ENCODE measurements at places on chromosomes 6 and 20.

DNA sequence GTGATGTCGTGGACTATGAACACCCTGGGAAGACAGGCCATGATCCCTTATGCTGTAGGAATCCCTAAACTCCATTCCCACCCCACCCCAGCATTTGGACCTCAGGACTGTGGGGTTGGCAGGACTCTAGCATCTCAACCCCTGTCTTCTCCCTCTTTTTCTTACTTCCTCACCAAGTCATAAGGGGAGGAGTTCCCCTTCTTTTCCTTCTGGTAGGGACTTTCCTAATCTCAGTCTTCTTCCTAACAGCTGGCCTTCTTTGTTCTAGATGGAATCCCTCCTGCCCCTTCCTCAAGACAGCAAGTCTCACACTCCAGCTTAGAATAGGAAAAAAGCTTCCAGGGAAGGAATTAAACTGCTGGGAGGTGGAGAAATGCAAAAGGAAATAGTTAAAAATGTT is 2.3 kb upstream of the SIRPB2 start:
- DNase-seq: no peak

DNA sequence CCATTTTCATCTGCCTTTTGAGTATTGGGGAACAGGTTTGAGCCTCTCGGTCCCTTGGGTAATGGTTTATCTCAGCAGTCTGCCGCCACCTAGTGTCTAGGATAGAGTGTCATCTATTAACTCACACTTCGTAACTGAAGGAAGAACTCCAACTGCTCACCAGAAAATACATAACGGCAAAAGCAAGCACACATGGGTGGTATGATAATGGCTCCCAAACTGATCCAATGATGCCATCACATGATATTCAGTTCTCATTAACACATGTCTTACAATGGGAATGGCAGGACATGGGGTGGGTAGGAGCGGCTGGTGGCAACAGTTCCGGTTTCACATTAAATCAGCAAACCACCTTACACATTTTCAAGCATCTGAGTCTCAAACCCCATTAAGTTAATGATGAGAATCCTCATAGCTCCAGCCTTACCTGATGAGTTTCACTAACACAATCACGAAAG is 110.7 kb upstream of the PHACTR1 start:
- no peak for DNase-seq

GRCh38 chr20:6814945-6815344 is 47.5 kb downstream of the BMP2 start:
- DNase-seq: no peak

GRCh38 chr20:39795401-39796272 is 833.5 kb downstream of the DHX35 start:
- no peak for DNase-seq

- DNase-seq: no peak
Observed at GRCh38 chr6:137320271-137320670, 101.1 kb upstream of the IFNGR1 start.

DNA sequence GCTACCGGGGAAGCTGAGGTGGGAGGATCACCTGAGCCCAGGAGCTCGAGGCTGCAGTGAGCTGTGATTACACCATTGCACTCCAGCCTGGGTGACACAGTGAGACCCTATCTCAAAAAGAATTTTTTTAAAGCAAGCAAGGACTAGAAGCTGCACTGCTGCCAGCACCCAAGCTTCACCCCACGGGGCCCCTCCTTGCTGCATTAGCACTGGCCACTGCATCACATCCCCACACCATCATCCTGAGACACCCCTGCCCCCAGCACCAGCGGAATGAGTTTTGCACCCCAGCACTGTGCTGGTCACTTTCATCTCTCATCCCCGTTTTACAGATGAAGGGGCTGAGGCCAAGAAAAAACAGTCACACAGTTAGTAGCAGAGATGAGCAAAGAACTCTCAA is 30.9 kb downstream of the TBC1D7 start:
- DNase-seq: no peak

DNA sequence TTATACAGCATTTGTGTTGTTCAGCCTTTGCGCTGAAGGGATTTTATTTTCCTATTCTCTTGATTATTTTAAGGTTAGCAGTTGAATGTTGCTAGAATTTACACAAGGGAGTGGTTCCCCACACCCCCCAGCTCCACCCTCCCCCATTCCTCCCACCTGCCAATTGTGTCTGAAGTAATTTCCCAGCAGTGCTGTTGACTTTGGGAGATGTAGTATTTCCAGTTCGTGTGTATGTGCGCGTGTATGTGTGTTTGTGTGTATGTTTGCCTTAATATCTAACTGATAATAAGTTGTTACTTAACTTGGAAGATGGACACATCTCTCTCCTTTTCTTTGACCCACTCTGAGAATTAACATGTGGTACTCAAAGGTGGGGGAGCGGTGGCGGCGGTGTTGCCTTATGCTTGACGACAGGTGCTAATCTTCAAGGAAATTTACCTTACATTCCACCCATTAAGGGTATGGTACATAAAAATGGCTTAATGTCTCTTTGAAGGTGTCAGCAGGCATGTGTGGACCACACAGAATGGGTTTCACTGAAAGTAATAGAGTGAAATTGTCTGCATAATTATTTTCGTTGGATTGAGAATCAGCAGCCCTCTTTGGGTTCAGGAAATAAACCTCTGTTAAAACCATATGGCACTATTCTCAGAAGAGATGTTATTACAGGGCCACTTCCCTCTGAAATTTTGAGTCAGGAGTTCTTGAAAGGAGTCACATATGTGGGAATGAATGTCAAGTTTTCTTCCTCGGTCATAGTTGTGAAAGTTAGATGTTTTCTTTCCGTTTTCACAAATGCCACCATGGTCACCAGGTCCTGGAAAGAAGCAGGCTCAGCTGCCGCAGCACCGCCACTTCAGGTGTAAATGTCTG is 95.6 kb upstream of the SUPT3H start:
- DNase-seq: no peak

DNA sequence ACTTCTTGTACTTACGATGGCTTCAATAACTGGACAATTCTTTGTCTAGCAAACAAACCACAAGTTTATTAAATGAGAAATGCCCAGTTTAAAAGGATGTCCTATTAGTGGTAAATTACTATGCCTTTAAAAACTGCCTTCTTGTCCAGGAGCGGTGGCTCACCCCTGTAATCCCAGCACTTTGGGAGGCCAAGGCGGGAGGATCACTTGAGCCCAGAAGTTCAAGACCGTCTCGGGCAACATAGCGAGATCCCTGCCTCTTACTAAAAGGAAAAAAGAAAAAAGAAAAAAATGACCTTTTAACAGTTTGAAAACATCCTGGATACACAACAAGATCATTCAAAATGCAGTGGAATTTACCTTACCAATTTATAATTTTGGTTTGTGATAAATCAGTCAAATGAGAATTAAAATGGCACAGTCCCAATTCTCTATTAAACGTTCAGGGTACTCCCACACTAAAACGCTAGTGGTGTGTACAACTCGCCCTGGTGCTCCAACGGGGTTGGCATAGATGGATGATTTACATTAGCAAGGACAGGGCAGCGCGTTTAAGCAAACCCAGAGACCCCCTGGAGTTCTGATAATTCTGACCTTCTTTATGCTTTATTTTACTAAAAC is 2.3 kb downstream of the ZBTB2 start:
- no peak for DNase-seq

DNA sequence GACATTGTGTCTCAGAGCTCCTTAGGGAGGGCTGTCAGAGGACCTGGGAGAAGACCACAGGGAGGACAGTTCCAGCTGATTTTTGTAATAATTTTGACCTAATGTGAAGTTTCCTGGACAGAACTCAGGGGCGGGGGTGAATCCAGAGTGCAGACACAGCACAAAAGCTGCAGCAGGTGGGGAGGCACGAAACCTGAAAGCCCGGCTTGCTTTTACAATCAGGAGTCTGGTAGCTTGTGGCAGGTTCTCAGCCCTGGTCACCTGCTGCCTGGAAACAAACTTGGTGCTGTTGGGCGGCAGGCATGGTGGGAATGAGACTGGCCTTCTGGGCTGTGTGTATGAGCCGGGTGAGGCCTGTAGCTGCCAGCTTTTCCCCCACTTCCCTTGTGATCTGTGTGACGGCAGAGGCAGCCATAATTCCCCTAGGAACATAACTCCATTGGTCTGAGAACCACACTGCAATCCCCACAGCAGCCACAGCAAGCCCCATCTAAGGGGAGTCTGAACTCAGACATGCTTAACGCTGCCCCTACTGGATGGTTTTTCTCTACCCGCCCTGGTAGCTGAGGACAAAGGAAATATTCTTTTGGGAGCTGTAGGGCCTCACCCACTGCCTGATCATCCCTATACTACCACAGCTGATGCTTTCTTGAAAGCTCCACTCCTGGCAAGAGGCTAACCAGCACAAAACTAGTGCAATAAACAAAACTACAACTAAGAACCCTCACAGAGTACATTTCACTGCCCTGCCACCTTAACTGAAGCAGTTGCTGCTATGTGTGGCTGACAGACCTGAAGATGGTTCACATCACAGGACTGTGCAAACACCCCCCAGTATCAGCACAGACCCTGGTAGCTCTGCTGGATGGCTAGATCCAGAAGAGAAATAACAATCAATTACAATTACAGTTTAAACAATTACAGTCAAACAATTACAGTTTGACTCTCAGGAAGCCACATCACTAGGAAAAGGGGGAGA is 1055.1 kb upstream of the GJE1 start:
- no peak for DNase-seq

DNA sequence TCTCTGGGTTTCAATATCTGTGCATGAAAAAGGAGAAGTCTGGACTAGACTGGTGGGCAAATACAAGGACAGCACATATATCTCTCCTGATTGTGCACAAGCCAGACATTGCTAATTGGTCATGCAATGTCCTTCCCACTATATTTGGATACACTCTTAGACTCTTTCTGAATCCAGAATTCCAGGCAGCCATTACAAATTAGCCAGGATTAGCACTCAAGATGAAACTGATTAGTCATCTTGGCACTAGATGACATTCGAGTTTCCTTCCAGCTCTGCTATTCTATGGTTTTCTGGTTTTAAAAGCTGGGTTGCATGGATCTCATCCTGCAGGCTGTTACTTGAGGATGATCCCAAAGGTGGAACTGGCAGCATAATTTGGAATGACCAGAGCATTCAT is 73.2 kb downstream of the SCP2D1 start:
- no peak for DNase-seq

DNA sequence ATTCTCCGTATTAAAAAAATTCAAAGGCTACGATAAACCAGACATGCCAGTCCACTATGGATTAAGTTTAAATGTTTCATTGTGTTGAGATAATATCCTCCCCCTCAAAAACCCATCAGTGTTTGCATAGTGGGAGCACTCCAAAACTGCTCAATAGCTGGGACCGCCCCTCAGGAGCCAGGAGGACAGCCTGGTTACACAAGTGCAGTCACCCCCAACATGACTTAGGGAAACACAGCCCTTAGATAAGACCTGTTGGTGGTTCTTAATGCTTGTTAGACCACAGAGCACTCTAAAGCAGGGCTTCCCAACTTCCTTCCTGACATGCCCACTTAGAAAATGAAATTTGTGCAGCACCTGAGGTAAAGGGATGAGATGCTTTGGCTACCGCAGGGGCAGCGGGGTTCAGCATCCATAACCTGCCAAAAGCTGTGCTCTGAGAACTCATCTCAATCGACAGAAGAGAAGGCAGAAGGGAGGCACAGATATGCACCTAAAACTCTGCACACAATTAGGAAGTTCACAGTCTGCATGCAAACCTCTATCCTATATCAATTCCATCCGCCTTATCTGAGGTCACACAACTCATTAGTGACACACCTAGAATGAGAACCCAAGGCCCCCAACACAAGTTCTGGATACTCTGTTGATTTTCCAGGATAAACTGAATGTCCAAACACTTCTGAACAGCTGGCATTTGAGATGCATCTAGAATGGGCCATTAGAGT is 74.3 kb downstream of the RALGAPA2 start:
- no peak for DNase-seq

GRCh38 chr6:101640131-101640530 is 246.6 kb downstream of the GRIK2 start:
- no peak for DNase-seq

DNA sequence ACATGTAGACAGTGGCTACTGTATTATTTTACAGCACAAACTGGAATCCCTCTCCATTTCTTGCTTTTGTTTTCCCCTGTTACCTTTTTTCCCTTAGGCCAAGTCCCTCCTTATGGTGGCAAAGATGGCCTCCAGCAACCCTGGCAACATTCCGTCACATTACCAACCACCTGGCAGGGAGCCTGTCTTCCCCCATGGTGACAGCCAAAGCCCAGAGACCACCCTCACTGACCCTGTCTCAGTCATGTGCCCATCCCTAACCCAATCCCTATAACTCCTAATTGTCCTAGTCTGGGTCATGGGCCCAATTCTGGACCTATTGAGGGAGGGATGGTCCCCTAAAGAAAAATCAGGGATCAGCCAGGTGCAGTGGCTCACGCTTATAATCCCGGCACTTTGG is 27.6 kb downstream of the PARD6B start:
- DNase-seq: no peak

DNA sequence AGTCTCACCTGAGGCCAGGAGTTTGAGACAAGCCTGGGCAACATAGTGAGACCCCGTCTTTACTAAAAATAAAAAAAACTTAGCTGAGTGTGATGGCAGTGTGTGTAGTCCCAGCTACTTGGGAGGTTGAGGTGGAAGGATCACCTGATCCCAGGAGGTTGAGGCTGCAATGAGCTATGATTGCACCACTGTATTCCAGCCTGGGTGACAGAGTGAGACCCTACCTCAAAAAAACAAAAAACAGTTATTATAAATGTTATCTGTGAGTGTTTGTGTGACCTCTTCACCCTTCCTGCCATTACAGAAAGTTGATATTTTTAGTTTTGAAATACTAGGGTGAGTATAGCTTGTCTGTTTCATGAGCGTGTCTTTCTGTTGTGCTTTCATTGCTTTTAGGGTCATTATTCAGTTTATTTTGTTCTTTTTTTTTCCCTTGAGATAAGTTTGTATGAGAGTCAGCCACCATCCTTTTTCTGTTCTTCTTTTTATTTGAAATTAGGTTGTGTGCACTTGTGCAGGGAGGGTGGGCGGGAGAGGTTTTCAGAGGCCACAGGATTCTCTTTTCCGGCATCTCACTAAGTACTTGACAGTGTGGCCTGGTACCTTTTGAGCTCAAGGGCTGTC is 26.2 kb downstream of the CDYL start:
- DNase-seq: no peak

DNA sequence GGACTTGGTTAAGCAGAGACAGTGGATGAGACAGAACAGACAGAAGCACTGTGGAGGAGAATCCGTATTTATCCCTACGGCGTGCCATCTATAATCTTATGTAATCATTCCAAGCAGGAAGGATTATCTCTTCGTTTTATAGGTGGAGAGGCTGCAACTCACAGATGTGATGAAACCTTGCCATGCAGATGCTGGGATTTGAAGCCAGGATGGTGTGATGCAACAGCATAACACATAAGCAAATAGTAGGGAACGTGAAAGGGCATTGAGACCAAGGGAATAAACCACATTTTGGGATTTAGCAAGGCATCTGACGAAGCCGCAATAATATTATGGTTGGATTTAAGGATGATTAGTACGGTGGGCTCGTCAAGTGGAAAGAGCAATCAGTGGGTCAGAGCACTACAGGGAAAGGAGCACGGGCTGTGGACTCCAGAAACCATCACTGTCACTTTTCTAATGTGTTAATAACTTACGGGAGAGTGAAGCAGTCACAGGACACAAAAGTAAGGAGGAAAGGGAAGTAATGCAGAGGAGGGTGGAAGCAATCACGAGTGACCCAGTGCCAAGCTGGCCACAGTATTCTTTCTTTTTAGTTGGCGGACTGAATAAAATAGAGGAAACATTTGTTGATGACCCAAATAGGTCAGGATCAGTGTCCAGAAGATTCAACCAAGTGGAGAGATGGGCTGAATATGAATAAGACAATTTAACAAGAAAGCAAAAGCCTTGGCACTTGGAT is 119.6 kb upstream of the EDN1 start:
- no peak for DNase-seq

All from activated CD4-positive, alpha-beta T cell treated with anti-CD3 and anti-CD28 coated beads, Interleukin-2, amount 50 U/mL, for 24 hours (primary cell).